ENCODE measurements at places on chromosomes 3 and 15.

GRCh38 chr15:29698030-29698701 lies 124.1 kb downstream of the TJP1 start:
- DNase-seq, result no peak

- no peak for DNase-seq
Measured at GRCh38 chr3:15216501-15216900, 10.5 kb downstream of the CAPN7 start.

DNA sequence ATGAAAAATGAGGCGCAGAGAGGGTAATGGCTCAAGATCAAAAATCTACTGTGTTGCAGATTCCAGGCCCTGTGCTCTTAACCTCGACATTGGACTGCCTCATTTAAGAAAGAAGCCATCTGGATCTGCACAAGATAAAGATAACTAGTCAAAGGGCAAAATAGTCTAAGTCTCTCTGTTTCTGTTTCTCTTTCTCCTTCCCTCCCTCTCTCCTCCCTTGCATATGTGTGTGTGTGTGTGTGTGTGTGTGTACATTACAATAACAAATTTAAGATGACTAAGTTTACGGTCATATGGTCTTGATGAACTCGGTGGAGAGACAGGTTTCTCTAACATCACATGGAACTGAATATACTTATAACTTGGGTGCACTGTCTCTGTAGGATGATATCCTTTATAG lies 69.2 kb downstream of the MEIS2 start:
- DNase-seq, result peak; percentile 56

DNA sequence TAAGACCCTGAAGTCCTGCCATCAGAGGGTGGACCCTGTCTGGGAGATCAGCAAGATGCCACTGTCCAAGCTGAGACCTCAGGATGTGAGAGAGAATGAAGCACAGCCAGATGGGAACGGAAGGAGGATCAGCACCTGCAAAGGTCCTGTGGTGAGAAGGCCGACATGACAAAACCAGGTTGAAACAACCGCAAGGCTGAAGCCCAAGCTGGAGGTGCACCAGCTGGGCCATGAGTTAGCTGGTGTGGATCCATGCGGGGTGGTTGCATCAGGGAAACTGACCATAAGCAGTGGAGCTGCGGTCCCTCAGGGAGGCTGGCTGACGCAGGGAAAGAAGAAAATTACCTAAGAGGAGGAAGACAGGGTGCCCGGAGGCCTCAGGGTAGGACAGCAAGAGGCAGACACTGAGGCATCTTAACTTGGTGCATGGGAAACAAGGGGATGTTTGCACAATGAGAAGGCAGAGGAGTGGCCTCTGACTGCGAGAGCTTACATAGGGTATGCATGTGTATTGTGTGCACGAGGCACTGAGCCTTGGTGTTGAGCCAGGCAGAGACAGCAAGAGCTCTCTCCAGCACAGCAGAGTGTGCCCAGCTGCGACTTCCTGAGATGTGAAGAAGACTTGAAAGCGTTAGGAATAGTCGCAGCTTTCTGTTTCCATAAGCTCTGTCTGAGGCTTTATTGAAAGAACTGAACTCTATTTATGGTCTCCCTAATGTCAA lies 497.7 kb downstream of the OCA2 start:
- DNase-seq, result peak; percentile 3

GRCh38 chr3:190130037-190130436 lies 9.3 kb upstream of the P3H2 start:
- DNase-seq, result no peak

DNA sequence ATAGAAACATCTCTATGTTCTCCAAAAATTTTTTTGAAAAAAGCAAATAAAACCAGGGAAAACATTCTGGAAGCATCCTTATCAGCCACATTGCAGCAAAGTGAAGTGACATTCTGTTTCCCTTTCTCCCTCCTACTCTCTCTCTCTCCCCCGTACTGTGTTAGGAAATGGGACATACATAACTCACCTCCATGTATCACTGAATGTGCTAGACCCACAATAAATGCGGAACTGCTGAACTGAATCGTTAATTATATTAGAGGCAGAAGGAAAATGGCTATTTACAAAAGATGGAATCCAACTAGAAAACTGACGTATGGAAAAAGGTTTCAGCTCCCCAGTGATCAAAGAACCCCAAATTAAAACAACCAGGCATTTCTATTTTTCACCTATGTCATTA lies 129.8 kb downstream of the MINAR1 start:
- DNase-seq, result no peak

DNA sequence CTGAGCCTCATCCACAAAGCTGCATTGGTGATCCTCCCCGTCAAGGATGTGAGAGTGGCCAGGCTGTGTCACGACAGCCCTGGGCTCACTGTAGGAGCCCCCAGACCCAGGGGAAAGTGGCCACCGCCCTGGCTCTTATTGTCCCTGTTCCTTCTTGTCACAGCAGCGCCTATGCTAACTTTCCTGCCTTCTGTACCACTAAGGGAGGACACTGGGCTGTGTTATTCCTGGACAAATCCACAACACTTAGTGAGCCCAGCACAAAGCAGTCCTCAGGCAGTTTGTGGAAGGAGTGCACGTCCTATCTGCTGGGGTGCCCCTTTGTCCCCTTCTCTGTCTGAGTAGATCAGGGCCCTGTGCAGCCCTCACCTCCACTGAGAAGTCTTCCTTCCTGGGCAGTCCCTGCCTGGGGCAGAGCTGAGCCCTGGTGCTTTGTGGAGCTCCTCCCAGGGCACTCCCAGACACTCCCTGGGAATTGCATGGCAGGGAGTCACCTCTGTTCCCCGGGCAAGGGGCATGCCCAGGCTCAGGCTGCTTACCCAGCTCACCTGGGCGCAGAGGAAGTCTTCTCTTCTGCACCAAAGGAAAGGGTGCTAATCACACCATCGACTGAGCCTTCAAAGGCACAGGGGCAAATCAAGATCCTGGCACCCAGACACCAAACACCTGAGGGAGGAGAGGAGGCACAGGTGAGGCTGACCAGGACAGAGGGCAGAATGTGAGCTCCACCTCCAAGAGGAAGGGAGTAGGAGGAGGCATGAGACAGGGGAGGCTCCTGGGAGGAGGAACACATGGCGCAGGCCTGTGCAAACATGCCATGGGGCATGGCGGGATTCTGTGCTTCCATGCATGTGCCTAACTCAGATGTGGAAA lies 138.7 kb downstream of the KLF13 start:
- no peak for DNase-seq

DNA sequence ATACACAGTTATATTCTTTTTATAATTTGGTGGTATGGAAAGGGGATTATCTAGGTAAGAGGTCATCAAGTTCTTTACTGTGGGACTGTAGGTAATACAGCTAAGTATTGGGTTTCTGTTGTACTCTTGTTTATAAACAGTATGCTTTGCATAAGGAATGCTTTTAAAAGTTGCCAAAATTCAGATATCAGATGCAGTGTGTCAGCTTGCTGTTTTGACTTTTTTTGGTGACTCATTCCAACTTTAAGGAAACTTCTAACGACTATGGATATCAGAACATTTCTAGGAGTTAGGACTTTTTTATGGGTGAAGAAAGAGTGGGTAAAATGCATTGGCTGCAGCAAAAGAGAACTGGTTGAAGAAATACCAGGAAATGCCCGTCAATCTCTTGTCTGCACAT lies 2.8 kb downstream of the SCAANT1 start:
- no peak for DNase-seq

DNA sequence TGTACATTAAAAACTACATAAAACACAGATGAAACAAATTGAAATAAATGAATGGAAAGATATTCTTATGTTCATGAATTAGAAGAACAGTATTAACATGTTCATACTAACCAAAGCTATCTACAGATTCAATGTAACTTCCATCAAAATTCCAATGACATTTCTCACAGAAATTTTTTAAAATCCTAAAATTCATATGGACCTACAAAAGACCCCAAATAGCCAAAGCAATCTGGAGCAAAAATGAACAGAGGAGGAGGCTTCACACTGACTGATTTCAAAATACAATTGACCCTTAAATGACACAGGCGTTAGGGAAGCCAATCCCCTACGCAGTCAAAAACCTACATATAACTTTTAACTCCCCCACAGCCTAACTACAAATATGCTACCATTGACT lies 39.4 kb downstream of the KPNA1 start:
- no peak for DNase-seq

GRCh38 chr3:100802126-100802525 lies 92.8 kb downstream of the TFG start:
- no peak for DNase-seq

- no peak for DNase-seq
Measured at GRCh38 chr3:119352034-119352609, 57.9 kb downstream of the ARHGAP31 start.

DNA sequence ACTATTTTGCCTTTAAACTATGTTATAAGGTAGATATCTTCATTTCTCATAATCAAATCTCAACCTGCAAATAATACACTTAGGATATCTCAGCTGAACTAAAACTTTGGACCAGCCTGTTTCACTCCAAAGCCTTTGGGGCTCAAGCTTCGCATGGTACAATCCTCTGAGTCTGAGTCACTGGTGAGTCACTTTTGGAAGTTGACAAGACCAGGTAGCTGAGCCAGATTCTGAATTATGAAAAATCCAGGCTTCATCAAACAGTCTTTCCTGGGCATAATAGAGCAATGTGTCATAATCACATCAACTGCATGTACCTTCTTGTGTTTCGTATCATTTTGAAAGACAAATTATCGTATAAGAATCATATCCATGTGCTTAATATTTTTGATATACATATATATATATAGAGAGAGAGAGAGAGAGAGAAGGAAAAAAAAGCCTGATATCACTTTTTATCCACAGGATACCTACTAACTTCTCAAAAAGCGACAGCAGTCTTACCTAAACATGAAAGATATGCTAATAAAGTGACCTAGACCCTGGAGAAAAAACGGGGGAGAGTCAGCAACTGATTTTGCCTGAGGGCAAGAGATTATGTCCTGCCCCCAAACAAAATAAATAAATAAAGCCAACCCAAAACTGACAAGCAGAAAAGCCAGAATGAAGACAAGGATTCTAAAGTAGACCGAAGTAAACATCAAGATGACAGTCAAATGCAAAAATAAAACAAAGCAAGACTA lies 263.9 kb upstream of the TGFBR2 start:
- peak; percentile 85 for DNase-seq

DNA sequence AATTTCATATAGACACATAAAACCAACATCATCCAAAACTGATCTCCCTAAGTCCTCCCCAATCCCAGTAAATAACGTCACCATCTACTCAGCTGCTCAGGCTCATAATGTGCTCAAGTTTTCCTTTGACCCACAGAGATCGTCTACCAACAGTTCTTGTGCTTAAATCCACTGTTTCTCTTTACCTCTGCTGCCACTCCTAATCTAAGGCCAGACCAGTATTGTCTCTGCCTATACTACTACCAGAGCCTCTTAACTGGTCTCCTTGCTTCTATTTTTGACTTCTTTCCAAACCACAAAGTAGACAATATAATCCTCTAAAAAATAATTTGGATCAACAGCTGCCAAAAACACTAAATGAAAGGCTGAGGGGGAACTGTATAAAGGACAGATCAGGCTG lies 65.3 kb downstream of the CLASP2 start:
- DNase-seq, result no peak

GRCh38 chr3:28711293-28711692 lies 362.7 kb upstream of the AZI2 start:
- DNase-seq, result no peak

DNA sequence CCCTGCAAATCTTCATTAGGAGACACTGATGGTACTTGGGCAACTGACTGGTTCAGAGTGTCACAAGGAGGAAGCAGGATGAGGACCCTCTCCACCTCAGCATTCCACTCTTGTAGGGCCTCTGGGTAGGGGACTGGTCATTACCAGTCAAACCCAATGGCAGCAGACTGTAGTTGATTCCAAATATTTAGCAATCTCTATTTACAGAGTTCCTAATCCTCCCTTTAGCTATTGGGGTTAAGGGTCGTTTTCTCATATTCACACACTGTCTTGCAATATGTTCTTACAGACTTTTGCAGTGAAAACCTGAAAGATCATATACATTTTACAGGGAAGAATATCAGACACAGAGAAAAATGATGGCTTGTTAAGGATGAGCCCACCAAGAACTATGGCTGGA lies 397.7 kb downstream of the GAP43 start:
- DNase-seq, result no peak

- DNase-seq, result no peak
Measured at GRCh38 chr15:92883876-92884435, 16.2 kb upstream of the CHD2 start.

GRCh38 chr3:48414376-48415250 lies 15.3 kb downstream of the PLXNB1 start:
- no peak for DNase-seq

DNA sequence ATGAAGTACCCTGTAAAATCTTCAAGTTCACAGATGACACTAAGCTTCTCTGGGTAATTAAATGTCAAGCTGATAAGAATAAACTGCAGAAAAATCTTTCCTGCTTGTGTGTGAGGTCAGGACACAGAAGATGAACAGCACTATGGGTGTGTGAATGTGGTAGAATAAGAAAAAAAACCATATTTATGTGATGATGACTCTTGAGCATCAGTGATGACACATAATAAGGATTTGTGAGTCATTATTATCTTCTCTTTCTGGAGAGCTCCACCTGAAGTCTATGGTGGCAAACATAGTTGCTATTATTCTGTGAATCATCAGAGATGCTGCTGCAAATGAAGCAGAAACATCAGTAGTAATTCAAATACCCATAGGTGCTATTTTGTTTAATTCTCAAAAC lies 422.4 kb downstream of the DIPK2A start:
- no peak for DNase-seq

GRCh38 chr3:4829031-4829394 lies 150.2 kb upstream of the BHLHE40 start:
- DNase-seq, result no peak

GRCh38 chr3:67484085-67484484 lies 170.3 kb downstream of the SUCLG2 start:
- DNase-seq, result no peak

- DNase-seq, result no peak
Measured at GRCh38 chr15:101239724-101240136, 12.1 kb downstream of the CHSY1 start.

DNA sequence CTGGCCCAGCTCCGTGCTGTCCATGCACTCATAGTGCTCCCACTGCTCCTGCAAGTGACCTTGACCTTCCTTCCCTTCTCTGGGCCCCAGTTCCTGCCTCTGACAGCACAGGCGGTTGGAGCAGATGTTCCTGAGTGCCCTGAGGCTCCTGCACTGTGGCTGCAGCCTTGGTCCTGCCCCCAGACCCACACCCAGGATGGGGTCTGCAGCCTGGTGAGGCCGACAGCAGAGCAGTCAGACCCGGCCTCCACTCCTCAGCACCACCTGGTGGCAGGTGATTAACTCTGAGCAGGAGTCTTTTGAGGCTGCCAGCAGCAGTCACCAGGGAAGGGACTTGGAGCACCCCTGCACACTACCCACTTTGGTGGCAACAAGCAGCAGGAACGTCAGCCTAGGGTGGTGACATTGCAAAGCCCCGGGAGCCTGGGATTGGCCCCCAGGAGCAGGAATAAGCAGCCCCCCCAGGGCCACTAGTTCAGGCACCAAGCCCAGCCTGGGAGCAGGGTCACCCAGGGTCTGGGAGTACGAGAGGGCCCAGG lies 64.6 kb downstream of the CYP11A1 start:
- DNase-seq, result no peak

Measured in fibroblast of skin of left quadriceps (primary cell).